ENCODE measurements at places on chromosomes 16 and 17.

DNA sequence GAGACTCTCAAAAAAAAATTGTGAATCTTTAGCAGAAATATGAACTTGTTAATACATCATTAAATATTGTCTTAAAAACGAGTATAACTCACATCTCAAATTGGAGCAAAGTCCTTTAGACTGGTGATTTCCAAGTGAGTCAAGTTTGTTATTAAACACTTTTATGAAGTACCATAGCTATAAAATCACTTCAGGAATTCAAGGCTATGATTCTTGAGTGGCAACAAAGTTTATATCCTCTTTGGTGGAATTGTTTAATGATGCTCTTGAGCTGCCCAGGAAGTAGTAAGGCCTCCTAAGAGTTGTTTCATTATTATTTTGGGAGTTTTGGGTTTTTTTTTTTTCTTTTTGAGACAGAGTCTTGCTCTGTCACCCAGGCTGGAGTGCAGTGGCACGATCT, 16.7 kb upstream of the BLMH start:
- DNase-seq, result no peak

- DNase-seq, result no peak
Measured at GRCh38 chr16:894841-895240, 75.9 kb downstream of the LMF1 start.

DNA sequence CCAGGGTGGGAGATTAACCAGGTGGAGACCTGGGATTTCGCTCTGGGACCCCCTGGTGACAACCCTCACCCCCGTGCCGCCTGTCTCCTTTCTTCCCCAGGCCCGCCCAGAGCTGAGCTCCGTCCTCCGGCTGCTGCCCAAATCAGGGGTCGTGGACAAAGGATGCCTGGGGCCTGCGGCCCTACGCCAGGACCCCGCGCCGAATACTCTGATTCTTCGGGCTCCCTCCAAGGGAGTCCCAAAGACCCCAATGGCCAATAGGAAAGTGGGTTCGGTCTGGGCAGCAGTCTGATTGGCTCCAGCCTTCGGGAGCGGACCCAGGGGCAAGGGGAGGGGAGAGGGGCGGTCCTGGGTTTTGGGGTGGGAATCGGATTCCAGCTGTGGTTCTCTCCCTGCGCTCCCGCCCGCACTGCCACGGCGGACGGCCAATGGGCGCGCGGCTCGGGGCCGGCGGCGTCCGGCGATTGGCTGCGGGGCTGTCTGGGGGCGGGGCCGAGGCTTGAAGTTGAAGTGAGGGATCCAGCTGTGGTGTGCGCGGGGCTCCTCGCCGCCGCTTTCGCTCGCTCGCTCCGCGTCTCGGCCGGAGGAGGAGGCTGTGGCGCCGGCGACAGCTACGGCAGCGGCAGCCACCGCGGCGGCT, at the start of gene CACNA1G:
CACNA1G (plus strand) TSS at position 531 of the 640 bp plus-strand sequence. CDS start 745 bp downstream, outside the sequence.
- DNase-seq, result peak; percentile 41

DNA sequence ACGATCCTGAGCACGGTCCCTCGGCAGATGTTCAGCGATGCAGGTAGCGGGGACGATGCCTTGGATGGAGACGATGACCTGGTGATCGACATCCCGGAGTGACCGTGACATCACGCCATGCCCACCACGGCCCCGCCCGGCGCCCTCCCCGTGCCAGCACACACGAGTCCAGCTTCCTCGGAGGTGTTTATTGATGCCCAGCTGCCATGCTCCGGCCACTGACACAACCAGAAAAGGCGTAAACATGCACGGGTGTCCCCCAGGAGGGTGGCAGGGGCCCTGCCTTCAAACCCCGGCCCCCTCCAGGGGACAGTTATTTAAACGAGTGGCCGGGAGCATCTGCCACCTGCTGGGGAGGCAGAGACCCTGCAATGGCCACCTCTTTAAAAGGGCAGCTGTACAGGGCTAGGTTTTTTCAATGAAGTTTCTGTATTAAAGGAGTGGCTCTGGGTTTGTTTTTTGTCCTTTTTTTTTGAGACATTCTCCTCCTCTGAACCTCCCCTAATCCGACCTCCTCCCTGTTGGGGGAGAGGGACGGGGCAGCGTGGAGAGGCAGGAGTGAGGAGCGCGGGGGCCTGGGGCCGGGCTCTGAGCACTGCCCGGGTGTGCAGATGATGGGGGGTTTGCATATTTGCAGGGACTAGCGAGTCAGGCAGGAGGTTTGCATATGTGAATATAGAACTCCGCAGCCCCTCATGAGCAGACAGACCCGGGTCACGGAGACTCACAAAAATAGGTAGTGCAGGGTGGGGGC, 5.3 kb downstream of the DOC2A start:
- no peak for DNase-seq

- no peak for DNase-seq
Measured at GRCh38 chr16:20838240-20838639, 31.9 kb downstream of the REXO5 start.

GRCh38 chr16:66334853-66335574, 31.5 kb upstream of the CDH5 start:
- DNase-seq, result peak; percentile 76

- no peak for DNase-seq
Measured at GRCh38 chr17:61351745-61352407, 47.8 kb upstream of the TBX2 start.

DNA sequence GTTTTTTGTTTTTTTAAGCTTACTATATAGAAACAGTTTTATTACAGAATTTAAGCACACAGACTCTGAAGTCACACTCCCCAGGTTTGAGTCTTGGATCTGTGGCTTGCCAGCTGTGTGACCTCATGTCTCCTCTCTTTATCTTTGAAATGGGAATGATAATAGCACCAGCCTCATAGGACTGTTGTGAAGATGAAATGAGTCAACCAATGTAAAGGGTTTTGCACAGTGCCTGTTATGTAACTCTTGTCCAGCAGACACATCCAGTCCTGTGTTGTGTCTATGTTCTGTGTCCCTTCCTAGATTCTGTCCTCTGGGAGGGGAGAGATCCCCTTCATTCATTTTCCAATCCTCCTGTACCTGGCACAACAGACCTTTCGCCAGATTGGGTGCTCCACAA, 3.1 kb upstream of the CPD start:
- DNase-seq, result no peak

DNA sequence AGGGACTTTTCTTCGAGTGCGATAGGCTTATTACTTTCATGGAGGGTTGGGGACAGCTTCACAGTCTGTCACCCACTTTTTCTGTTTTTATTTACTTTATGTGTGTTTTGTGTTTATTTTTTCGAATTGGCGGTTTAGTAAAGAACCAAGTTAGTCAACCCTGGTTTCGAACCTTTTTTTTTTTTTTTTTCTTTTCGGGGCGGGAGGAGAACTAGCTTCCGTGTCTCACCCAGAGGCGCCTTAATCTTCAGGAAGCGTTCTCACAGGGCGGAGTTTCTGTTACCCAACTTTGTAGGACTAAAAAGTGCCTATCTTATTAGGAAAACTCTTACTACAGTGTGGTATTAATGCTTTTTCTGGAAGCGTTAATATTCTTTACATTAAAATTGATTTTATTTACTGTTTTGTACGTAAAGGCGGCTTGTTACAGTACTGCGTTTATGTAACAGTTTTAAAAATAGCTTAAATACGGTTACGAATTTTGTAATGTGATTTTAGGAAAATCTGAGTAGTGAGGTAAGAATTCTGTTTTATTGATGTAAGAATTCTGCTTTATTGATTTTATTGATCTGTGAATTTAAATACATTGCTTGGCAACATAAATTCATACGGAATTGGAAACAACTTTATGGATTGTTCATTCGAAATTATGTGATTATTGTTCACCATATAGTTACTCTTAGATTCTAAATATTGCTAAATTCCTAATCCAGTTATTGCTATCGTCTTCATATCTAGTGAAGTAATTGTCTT, 885 bp downstream of the ZNF207 start:
- no peak for DNase-seq

DNA sequence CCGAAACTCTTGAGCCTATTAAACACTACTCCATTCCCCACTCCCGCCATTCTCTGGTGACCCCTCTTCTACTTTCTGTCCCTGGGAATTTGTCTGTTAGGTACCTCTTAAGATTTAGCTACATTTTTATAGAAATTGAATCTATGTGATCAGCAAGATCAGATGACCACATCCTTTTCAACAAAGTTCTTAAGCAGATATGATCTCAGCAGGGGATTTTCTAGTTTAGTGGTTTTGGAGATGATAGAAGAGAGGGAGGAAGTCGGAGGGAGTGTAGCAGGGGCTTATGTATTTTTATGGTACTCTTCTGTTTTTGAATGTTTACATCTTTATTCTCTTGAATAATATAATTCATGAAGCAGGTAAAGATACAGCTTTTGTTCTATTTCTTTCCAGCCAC, 40.8 kb downstream of the RPA1 start:
- no peak for DNase-seq

DNA sequence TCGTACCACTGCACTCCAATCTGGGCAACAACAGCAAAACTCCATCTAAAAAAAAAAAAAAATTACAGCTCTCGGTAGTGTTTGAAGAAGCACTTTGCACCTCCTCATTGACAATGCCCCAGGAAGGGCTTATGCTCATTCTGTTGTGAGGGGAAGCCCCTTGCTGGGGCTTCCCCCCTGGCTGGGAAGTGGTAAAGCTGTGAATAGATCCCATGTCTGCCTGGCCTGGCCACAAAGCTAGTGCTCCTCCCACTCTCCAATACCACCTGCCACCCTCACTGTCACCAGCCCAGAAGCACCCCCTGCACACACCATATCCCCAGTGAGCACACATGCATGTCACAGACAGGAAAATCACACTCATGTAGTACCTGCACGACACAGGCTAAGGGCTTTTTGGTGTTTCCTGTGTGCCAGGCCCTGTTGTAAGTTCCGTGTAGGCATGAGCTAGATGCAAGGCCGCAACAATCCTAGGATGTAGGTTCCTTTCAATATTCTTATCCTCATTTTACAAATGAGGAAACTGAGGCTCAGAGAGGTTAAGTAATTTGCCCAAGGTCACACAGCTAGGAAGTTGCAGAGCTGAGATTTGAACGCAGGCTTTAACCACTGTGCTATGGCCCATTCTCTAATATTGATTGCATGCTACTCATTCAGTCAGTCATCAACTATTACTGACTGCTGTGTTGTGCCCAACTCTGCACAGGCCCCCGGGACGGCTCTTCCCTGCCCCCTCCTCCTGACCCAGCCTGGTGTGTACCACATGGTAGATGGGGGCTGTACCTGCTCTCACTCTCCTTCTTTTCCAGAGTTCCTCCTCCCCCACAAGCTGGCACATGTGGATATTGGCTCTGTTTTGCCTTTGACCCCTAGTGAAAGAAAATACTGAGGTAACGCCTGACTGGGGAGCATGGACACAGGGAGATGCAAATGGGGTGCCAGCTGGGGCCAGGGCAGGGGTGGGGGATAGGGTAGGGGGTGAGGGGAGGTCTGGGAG, 11.9 kb upstream of the COL1A1 start:
- DNase-seq, result no peak

DNA sequence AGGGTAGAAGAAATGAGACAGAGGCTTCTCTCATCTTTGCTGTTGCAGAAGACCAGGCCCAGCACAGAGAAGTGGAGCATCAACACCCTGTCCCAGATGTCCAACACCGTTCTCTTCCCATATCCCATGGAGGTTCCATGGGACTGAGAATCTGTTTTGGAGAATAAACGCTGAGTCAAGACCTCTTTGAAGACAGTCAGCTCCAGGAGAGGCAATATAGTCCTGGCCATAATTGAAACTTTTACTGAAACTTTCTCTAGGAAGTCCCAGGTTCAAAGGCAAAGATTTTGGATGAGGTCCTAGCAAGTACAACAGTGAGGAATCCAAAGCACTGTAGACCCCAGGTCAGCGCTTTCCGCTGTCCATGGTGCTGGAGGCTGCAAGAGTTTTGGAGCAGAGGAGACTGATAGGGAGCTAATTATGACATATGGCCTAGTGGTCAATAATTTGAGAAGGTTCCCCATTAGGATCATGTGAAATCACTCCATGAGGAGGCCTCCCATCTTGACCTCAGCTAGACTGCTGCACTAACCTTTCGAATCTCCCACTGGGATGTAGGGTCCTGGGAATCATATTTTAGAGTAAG, 36.0 kb downstream of the OSBPL7 start:
- no peak for DNase-seq

DNA sequence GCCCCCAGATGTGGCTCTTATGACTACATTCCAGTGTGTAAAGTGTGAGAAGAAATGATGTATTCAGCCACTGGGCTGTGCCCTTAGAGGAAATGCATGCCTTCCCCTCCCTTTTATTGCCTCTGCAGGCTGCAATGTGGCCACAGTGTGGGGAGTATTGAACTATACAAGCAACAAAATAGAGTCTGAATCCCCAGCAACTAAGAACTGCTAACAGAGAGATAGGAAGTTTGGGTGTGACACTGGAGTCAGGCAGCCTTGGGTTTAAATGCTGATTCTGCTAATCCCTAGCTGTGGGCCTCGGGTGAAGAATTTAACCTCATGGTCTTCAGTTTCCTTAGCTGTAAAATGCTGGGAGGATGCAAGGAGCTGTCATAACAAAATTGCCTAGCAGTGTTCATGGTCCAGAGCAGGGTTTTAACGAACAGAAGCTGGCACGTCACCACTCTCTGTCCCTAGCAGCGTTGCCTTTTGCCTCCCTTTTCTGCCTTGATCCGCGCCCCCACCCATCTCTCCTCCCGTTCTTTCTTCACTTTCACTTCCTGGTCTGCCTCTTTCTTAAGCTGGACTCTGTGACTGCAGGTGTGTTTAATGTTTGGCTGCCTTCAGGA, 50.3 kb downstream of the KPNA2 start:
- DNase-seq, result no peak

- peak; percentile 80 for DNase-seq
Measured at GRCh38 chr17:42964161-42964932, at the start of gene AARSD1. Gene AARSD1 (minus strand): TSS chr17:42964454. CDS start chr17:42964440, 14 bp downstream.

- DNase-seq, result no peak
Measured at GRCh38 chr16:10385725-10386516, at the start of gene ATF7IP2. Gene ATF7IP2 (plus strand): TSS chr16:10386061. CDS start chr16:10430621, 44,560 bp downstream.

GRCh38 chr16:20849589-20850390, 43.5 kb downstream of the REXO5 start:
- no peak for DNase-seq

GRCh38 chr17:50766222-50767023, 895 bp downstream of the ANKRD40CL start:
- DNase-seq, result no peak

- no peak for DNase-seq
Measured at GRCh38 chr17:72205357-72205756, 84.5 kb downstream of the SOX9 start.

DNA sequence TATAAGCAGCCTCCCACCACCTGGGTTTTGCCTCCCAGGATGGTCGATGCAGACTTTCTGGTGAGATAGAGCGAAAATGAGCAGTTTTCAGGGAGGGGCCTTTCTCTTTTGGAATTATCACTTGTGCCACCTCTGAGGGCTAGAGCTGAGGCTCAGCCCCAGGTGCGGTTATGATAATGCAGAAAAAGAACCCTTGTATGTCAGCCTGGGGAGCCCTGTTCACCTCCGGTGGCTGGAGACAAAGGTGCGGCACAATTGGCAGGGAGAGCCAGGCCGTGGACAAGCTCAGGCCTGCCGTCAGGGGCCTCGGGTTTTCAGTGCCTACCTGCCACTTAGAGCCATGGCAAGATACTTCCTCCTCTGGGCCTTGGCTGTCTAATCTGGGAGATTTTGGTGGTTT, 4.4 kb downstream of the SCPEP1 start:
- DNase-seq, result peak; percentile 39

All from NCI-H1436 treated with DMSO at 0.1 percent for 48 hours (cell line).